CD4-positive, CD25-positive, alpha-beta regulatory T cell (primary cell): ENCODE measurements at places on chromosomes 7 and 10. TPM values are rescaled to one million over a fixed set of nuclear protein-coding genes. Genes with fewer than 3 reads are reported as not detected.

- no peak for DNase-seq
Observed at GRCh38 chr10:110358869-110359629, 54.3 kb upstream of the SMNDC1 start.

GRCh38 chr10:79250259-79250658 lies 97.0 kb upstream of the PPIF start:
- DNase-seq = no peak

- DNase-seq = no peak
Observed at GRCh38 chr10:50511492-50512213, 112.1 kb downstream of the SGMS1 start.

GRCh38 chr10:102341038-102341688 lies 54.3 kb upstream of the NFKB2 start:
- no peak for DNase-seq

- no peak for DNase-seq
Observed at GRCh38 chr7:107396990-107397389, 72.9 kb upstream of the GPR22 start.

DNA sequence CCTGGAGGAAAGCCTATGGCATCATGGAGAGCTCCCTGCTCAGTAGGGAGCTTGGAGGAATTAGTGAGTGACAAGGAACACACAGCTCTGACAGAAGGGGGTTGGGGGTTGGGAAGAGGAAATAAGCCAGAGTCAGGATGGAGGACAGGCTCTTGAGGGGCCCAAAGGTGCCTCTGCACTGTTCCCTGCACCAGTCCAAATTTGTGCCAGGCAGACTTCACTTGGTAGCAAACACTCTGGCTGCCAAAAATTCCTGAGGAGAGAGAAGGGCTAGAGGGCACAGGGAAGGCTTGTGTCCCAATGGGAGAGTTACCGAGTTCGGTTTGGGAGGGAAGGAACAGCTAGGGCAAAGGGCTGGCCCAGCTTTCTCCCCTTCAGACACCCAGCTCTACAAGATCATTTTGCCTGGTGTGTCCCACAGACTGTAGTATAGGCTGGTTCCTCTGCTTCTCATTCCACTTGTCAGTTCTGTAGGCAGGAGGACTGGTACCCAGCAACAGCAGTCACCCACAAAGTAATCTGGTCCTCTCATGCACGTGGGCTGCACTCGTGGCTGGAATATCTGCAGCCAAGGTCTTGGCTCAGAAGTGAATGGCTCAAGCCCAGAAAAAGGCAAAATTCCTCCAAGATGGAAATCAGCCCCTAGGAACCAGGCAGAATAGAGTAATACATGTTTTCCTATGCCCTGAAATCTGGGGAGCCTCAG lies 8.0 kb upstream of the KCNIP2 start:
- DNase-seq = no peak

GRCh38 chr7:130878785-130879184 lies 144.8 kb upstream of the KLF14 start:
- DNase-seq = no peak

GRCh38 chr10:48803801-48804584 lies 119.3 kb downstream of the WDFY4 start:
- DNase-seq = no peak

DNA sequence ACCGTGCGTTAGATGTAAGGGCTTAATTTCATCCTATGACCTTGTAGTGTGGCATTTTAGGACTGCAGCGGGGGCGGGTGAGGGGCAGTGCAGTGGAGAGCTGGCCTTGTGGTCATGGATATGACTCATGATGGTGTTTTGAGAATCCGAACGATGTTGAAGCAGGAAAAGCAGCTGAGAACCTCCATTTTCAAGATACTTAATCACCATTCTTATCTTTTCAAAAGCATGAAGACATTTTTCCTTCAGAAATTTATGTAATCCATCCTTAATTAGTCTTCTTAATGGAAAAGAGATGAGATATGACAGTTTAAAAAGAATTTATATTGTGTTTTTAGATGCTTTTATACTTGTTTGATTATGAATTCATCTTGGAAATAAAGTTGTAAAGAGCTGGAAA lies 9.6 kb downstream of the ATP5F1C start:
- DNase-seq = no peak

- no peak for DNase-seq
Observed at GRCh38 chr7:44491229-44491628, 771 bp upstream of the NUDCD3 start.

DNA sequence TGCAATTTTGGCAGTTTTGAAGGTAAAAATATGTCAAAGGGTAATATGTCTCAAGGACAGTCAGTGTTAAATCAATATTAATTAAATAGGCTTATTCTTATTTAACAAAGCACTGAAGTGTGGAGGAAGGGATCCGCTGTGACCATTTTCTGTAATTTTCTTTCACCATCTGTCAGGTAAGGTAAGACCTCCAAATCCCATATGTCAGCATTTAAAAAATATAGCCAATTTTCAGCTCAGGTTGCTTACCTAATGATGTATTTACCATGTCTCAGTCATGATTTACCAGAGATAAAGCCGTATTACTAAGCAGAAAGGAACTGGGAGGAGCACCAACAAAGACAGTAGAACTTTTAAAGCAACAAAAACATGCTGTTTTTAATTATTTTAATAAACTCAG lies 683.9 kb downstream of the CCSER2 start:
- no peak for DNase-seq

- DNase-seq = no peak
Observed at GRCh38 chr10:6320320-6321010, 117.7 kb downstream of the PFKFB3 start.

- no peak for DNase-seq
Observed at GRCh38 chr7:129146237-129146979, 1.9 kb downstream of the TSPAN33 start.

DNA sequence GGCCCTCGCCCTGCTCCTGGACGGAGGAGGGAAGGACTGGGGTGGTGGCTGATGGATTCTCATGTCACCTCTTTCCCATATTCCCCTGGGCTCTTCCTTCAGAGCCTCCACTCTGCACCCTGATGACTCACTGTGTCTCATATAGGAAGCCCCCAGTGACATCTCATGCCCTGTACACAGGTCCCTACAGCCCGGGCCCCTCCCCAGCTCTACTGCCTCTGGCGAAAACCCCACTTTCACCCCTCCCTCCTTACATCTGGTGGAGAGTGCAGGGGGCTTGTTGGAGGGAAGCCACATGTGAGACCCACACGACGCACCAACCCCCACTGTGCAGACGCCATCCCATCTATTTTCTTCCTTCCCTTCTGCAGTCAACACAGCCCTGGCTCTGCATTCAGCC lies 72.8 kb upstream of the ZNF479 start:
- no peak for DNase-seq

DNA sequence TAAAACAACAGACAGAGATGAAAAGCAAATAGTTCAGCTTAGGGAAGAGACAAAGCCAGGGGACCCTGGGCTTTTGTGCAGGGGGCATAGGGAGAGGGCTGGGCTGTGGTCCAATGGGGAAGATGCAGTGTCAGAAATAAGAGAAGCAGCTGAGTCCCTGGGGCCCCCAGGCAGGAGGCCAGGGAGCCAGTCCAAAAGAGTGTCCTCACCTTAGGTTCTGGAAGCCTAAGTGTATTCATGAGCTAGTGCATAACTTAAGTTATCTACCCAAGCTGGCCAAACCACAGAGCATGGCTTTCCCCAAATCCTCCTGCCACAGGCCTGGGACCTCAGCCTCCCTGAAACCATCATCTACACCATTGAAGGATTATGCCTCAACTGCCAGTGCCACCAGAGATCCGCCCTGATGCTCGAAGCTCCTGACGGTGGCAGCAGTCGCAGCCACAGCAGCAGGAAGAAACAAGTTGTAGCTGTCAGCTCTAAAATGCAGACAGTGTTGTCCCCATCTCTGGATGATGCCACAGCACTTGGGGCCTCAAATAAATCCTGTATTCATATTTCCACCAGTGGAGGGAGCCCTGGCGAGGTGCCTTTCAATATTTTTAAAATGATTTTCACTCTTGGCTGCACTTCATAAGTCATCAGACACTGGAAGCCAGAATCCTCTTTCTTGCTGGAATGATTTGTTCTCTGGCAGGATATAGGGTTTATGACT lies 574.6 kb downstream of the GRID1 start:
- no peak for DNase-seq

DNA sequence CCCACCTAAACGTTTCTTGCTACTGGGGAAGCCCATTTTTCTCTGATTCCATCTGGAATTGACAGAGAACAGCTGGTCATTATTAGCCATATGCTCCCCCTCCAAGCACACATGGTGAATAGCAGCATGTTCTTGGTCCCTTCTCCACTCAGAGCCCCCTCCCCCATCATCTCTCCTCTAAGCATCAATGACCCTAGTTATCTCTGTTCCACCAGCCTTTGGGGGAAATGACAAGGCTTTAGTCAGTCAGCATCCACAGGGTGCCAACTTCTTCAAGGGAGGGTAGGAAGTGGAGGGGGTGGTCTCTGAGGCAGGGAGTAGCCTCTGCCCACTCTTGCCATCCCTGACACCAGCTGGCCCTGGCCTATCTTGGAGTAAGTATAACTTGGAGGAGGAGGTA lies 163.1 kb downstream of the UBE2H start:
- no peak for DNase-seq

- DNase-seq = no peak
Observed at GRCh38 chr10:91077549-91078071, 142.9 kb upstream of the PCGF5 start.

- no peak for DNase-seq
Observed at GRCh38 chr7:82345886-82346285, 97.7 kb downstream of the CACNA2D1 start.

DNA sequence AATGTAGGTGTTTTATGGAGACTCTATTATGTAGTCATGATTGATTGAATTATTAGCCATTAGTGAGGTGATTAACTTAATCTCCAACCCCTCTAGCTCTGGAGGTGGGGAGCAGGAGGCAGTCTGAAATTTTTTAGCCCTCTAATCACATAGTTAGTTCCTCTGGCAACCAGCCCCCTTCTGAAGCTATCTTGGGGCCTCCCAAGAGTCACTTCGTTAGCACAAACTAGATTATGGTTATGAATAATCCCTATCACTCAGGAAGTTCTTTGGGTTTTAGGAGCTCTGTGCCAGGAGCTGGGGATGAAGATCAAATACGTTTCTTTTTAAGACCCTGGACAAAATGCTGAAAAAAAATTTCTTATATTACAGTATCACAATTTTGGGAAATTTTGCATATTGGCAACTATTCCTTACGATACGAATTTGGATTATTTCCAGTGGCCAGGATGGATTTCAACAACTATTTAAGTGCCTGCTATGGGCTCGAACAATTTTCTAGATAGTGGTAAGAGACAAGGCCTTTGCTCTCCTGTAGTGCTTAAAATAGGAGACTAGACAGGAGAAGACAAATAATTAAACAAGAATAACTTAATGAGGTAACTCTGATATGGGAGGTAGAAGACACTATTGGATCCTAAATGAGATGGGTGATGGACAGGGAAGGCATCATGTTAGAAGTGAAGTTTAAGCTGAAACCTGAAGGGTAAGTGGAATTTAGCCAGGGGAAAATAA lies 52.9 kb downstream of the BTAF1 start:
- DNase-seq = no peak

DNA sequence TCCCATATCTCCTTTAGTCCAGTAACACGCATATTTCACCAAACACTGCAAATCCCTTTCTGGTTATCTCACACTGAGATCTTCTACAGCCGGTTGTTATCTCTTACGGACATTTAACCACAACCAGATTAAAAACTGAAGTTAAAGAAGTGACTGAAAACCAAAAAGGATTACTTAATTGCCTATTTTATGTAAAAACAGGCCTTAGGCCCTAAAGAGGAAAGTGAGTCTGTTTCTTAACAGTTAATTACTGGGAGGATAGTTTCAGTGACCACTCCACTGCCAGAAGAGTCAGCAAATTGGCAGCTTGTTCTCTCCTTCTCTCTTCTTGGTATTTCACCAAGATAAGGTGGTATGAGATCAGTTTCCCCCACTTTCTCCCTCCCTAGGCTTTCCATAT lies 161.9 kb upstream of the MEOX2 start:
- no peak for DNase-seq

DNA sequence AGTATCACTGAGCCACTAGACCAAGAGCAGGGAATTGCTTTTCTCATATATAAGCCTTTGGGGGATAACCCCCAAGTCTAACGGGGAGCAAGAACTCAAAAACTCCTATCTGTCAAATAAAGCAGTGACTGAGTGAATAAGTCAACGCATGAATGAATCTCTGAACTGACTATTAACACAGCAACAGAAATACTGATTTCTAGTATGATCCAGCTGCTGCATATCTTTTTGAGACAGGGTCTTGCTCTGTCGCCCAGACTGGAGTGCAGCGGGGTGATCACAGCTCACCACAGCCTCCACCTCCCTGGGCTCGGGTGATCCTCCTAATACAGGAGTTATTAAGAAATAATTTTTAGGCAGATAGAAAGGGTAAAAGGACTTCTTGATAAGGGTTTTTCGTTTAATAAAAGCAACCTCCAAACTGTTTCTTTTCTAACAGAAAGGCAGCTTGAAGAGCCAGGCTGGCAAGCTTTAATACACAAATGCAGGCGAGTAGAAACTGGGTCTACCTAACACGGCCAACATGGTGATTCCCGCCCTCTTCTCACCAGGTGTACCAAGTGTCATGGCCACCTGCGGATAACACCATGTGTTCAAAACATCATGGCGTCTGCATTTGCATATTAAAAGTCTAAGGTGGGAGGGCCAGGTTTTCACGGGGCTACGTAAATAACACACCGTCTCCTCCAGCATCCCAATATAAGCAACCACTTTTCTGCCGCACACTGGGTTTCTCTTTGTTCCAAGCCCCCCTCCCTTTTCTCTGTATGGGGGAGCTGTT lies 631.9 kb downstream of the PARD3 start:
- DNase-seq = no peak

- no peak for DNase-seq
Observed at GRCh38 chr10:75433216-75433615, 1.8 kb downstream of the LRMDA start.

DNA sequence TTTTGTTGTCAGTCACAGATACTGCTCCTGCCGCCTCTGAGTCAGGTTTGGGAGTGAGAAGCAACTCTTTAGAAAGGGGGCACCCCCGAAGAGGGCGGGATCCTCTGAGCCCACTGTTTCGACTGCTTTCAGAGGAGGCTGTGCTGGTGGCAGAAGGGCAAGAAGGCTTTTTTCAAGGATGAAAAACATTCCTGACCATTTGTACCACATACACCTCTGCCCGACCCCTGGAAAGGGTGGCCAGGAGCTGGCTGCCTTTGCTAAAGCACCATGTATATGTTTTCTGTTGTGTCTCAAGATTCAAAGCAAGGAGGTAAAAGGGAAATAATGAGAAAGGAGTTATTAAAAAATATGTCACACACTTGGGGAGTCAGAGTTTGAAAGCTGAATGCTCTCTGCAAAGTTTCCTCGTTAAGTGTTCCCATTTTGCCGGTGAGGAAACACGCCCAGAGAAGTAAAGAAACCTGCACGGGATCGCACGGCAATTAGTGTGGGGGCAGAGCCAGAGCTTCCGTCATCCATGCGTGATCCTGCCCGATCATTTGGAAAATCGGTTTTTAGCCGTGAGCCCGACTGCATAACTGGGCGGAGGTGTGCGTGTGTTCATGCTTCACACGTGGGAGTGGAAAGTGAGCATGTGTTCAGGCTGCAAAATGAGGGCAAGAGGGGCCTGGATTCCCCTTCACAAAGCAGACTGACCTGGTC lies 163.2 kb downstream of the ADAM12 start:
- DNase-seq = no peak

Gene CALN1
- polyA plus RNA-seq = not detected

Gene GSDME
- polyA plus RNA-seq = 0.55 TPM

Gene CPN1
- polyA plus RNA-seq = not detected

Gene LEP
- polyA plus RNA-seq = not detected

Gene RAB19
- 5.7 TPM for polyA plus RNA-seq

Gene SPDYE5
- not detected for polyA plus RNA-seq

Gene CTAGE6
- not detected for polyA plus RNA-seq

Gene ACTL6B
- not detected for polyA plus RNA-seq

Gene ANKRD2
- not detected for polyA plus RNA-seq

Gene PIK3AP1
- 1.9 TPM for polyA plus RNA-seq
